ENCODE measurements at places on chromosomes 4 and X.

- H3K4me1 ChIP-seq: no peaks in the 10 kb centered on the region
- peak; percentile 16 for DNase-seq
- no peaks in the 10 kb centered on the region for H3K36me3 ChIP-seq
Observed at GRCh38 chr4:3681191-3681590, 85.0 kb upstream of the ADRA2C start.

- no peaks in the 10 kb centered on the region for H3K4me1 ChIP-seq
- no peaks in the 10 kb centered on the region for H3K36me3 ChIP-seq
- DNase-seq: peak; percentile 22
- H3K27me3 ChIP-seq: no peaks in the 10 kb centered on the region
- no peak overlapping the region for H3K27ac ChIP-seq
- no peak overlapping the region for H3K4me3 ChIP-seq
Observed at GRCh38 chr4:6125103-6125651, 75.2 kb downstream of the JAKMIP1 start.

- no peak overlapping the region for H3K4me3 ChIP-seq
- no peak overlapping the region for H3K27ac ChIP-seq
- H3K36me3 ChIP-seq: no peaks in the 10 kb centered on the region
- H3K4me1 ChIP-seq: no peaks in the 10 kb centered on the region
- DNase-seq: no peak
Observed at GRCh38 chr4:150493851-150494250, 88.1 kb upstream of the MAB21L2 start.

DNA sequence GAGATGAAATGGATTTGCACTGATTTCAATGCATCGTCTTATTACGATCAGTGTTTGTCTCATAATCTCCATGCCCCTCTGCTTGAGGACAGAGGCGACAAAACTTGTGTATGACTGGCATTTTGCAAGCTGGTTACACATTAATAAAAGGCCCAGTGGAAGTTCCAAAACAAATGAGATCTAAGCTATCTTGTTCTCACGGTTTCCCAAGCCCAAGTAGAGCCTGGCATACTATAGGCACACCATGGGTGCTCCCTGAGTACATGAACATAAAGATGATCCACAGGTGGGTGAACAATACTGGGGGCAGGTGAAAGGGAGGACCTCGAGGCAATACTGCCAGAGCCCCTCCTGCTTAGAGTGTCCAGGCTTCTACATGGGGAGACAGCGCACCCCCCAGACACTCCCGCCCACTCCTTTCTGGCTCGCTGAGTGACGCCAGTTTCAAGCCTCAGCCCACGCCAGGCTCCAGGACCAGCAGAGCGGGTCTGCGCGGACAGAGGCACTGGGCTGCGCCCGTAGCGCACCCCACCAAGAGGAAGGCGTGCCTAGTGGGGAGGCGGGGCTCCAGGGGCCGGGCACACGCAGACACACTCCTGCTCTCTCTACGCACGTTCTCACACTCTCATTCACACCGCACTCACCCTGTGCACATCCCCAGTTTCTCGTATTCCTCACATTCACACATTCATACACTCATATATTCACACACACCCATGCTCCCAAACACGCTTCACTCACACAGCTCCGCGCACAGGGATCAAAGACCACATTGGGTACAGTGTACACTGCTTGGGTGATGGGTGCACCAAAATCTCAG is 8.9 kb upstream of the GSX2 start:
- peaks cover 7% of the 10 kb centered on the region for H3K4me1 ChIP-seq
- DNase-seq: peak; percentile 30
- no peak overlapping the region for H3K27ac ChIP-seq
- H3K36me3 ChIP-seq: no peaks in the 10 kb centered on the region
- H3K4me3 ChIP-seq: peak overlapping the region; percentile 24

GRCh38 chr4:158999166-158999682 is 103.7 kb upstream of the RAPGEF2 start:
- H3K36me3 ChIP-seq: no peaks in the 10 kb centered on the region
- no peak overlapping the region for H3K4me3 ChIP-seq
- DNase-seq: no peak

DNA sequence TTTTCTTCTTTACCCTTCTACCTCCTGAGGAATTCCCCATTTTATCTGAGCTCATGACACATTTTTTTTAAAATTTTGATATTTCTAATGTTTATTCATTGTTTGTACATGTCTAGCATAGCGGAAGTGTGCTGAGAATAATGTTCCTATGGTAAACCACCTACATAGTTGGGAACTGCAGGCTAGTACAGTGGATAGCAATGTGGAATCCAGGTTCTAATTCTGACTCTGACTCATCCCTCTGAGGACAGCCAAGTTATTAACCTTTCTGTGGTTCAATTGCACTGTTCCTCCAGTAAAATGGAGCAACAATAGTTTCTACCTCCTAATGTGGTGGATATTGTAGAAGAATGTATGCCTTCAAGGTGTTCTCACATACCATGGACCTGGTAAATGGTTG is 20.6 kb upstream of the APELA start:
- H3K4me3 ChIP-seq: no peak overlapping the region
- DNase-seq: no peak
- H3K27ac ChIP-seq: no peak overlapping the region
- H3K27me3 ChIP-seq: no peaks in the 10 kb centered on the region

DNA sequence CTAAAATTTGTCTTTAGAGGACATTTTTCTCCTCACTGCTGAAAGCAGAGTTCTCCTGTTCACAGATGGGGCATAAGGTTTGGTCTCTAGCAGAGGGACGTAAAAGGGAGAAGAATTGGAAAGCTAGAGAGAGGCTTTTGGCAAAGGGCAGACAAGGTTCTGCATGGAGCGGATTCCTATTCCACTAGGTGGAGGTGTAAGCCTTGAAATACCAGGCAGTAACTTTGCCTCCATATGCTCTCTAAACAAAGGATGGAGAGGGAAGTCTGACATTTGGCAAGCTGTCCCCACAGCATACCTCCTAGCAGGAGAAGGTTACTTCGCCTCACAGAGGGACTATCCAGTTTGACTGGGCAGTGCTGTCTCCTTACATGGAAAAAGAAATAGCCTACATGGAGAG is 174.7 kb downstream of the DACH2 start:
- peaks cover 38% of the 10 kb centered on the region for H3K36me3 ChIP-seq
- no peak for DNase-seq
- no peaks in the 10 kb centered on the region for H3K4me1 ChIP-seq
- H3K27me3 ChIP-seq: peaks cover 2% of the 10 kb centered on the region
- no peak overlapping the region for H3K4me3 ChIP-seq

DNA sequence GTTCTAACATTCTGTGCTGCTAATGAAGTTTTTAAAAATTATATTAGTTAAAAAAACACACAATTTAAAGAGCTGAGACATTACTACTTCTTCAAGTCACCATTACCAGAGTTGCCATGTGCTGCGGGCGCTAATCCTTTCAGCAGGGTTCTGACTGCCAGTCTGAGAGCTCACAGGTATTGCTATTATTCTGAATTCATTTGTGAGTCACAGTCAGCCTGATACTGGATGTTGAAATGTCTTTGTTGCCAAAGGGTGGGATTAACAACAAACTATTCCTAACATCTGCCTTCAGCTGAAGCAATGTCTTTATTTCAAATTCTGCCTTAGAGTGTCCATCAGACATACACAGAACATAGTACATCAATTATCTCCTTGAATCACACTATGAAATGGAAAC is 197.1 kb upstream of the FGF13 start:
- no peaks in the 10 kb centered on the region for H3K36me3 ChIP-seq
- no peaks in the 10 kb centered on the region for H3K4me1 ChIP-seq
- no peaks in the 10 kb centered on the region for H3K27me3 ChIP-seq
- H3K27ac ChIP-seq: no peak overlapping the region
- DNase-seq: no peak

GRCh38 chr4:16758255-16758654 is 140.2 kb downstream of the LDB2 start:
- no peak overlapping the region for H3K27ac ChIP-seq
- no peak overlapping the region for H3K4me3 ChIP-seq
- H3K27me3 ChIP-seq: no peaks in the 10 kb centered on the region
- peaks cover 6% of the 10 kb centered on the region for H3K4me1 ChIP-seq
- H3K36me3 ChIP-seq: peaks cover 10% of the 10 kb centered on the region
- DNase-seq: no peak

Measured in H9 (cell line).